AG09319 (cell line): ENCODE measurements at places on chromosomes 6 and 20.

GRCh38 chr6:25296217-25296905 lies 17.2 kb downstream of the CARMIL1 start:
- DNase-seq: no peak

GRCh38 chr20:56893226-56893917 lies 264.3 kb downstream of the TFAP2C start:
- no peak for DNase-seq

DNA sequence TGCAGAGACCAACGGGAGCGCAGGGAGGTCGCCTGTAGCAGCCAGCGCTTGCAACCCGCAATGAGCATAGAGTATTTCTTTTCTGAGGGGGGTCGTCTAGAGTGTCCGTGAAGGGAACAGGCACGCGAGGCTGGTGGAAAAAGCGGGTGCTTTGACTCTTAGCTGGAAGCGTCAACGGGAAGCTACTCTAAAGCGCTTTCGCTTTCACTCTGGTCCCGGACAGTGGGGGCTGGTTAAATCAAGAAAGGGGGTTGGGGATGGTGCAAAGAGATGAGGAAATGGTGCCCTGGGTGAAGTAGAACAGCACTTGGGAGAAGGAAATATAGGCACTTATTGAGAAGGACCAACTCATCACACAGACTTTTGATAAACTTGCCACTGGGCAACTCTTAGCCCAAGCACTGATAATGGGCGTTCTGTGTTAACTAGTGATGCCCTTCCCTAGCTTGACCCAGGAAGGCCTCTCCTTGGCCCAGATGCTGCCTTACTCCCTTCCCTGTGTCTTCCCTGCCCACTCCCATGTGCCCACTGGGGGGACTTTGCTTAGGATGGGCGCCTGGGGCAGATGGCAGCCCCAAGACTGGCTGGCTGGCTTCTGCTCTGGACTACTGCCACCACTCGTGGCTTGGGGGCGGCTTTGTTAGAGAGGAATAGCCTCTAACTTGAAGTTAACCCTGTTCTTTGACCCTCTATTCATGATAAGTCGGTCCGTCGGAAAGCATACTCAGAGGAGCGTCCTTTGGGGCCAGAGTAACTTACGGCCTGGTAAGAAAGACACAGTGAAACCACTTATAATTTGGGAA lies 585 bp downstream of the PSMB9 start:
- DNase-seq: no peak

DNA sequence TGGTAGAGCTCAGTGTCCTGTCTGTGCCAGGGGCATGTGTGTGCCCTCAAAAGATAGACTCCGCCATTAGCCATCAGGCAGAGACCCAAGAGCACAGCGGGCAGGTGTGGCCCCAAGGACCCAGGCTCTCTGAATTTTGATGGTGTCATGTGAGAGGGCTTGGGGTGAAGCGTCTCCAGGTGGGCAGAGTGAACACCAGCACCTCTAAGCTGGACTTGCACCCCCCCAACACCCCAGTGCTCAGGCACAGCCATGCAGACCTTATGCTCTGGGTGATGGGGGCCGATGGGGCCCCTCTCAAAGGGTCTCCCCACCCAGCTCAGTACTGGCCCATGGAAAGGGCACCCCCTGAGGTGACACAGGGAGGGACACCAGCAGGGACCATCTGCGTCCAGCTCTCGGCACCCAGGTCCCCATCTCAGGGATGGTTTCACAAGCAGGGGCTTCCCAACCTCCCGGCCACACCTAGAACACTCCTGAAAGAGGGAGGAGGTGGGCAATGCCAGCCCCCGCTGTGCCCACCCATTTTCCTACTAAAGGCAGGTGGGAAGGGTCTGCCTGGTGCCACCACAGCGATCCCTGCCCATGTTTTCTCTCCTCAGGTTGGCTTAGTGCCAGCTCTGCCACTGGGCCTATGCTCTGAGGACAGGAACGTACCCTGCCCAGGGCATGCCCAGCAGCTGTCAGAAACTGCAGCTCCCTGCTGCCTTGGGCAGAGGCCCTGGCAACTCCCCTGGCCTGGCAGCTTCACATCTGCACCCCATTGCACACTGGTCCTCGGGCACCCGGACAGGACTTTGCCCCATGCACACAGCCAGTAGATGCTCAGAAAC lies 3.5 kb downstream of the CST7 start:
- DNase-seq: no peak

DNA sequence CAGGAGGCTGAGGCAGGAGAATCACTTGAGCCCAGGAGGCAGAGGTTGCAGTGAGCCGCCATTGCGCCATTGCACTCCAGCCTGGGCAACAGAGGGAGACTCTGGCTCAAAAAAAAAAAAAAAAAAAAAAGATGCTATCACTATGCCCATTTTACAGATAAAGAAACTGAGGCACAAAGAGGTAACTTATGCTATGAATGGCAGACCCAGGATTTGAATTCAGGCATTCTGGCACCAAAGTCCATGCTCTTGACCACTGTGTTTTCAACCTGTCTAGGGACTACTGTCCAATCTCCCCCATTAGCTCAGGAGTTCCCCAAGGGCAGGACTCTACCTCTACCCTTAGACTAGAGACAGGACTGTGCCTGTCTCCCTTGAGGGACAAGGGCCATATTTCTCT lies 9.1 kb upstream of the MDFI start:
- DNase-seq: no peak

GRCh38 chr20:3627476-3627875 lies 35.7 kb downstream of the GFRA4 start:
- no peak for DNase-seq

GRCh38 chr6:36319436-36319762 lies 17.3 kb downstream of the BNIP5 start:
- DNase-seq: no peak

DNA sequence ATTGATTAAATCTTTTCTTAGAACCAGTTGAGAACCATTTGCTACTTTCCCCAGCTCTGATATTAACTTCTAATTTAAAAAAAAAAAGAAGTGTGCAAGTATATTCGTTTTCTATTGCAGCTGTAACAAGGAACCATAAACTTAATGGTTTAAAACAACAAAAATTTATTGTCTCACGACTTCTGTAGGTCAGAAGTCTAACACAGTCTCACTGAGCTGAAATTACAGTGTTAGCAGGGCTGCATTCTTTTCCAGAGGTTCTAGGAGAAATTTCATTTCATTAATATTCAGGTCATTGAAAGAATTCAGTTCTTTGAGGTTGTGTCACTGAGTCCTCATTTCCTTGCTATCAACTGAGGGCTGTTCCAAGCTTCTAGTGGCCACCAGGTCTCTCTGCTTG lies 213.5 kb upstream of the RNF217 start:
- no peak for DNase-seq

DNA sequence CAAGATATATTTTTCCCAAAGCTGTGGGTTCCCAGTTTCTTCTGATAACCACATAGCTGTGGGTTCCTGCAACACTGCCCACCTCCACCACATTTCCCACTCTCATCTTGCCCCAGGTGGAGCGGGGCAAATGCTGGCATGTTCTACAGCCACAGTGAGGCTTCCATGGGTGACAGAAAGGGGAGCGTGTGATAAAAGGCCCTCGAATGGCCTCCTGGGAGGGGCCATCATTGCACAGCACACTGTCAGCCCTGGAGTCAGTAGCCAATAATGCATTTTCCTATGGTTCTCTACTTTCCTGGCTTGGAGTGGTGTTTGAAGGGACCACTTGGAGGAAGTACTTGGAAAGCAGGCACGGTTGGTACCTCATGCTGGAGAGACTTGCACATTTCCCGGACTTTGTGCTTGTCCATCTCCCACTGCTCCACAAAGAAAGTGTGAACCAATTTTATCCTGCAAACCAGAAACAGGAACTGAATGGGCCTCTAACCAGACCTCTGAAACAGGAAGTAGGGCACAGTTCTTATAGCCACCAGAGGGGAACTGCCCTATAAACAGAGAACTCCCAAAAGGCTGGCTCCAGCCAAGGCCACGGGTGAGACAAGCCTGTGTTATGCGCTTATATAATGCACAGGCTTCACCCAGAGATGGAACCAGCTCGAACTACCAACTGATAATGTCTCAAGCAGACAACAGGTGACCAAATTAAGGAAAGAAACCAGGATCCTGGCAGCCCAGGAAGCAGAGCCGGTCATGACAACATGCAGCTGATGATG lies 8.6 kb downstream of the MAP3K5 start:
- DNase-seq: no peak

DNA sequence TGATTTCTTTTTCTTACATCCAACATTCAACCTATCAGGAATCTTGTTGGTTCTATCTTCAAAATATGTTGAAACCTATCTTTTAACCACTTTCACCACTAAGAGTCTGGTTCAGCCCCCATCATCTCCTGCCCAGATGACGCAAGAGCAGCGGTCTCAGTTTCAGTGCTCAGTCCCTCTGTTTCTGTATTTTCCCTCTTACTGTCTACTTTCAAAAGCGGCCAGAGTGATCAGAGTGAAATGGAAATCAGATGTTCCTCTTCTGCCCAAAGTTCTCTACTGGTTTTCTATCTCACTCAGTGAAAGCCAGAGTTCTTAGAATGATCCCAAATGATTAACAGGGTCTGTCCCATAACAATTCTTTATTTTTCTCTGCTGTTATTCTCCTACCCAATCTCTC lies 147.9 kb upstream of the PDE7B start:
- no peak for DNase-seq

GRCh38 chr6:119076173-119076572 lies 2.3 kb downstream of the FAM184A start:
- DNase-seq: no peak

GRCh38 chr6:57283106-57283505 lies 34.3 kb upstream of the PRIM2 start:
- no peak for DNase-seq

DNA sequence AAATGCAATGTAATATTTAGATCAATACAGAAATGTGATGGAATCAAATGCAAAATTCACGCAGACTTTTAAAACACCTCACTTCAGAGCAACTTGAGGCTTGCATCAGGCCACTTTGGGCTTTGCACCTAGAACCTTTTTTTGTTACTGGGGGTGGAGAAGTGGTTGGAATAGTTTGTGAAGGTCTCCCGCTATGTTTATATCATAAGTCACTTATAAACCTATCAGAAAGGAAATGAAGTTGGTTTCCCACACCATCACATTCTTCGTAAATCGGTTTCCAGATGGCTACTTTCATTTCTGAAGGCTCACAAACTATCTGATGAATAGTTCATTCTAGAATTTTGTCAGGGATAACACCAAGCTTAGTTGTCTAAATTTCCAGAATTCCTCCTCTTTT lies 74.8 kb downstream of the PKHD1 start:
- DNase-seq: no peak

GRCh38 chr6:79518842-79519241 lies 18.4 kb downstream of the LCA5 start:
- no peak for DNase-seq

GRCh38 chr6:122730775-122731386 lies 48.6 kb upstream of the FABP7 start:
- DNase-seq: no peak

DNA sequence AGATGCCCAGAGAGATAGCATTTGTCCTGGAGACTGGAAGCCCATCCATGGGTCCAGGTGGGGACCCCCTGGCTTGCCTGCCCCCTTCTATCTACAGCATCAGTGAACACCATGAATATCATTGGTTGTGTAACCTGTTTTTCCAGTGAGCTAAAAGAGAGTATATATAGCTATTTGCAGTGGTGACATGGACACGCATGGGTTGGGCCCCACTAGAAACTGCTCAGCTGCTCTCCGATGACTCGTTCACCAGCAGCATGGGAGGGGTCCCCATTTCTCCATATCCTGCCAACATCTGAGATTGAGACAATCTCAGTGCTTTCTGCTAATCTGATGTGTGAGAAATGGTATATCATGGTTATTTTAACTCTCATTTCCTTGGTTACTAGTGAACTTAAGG lies 4.0 kb upstream of the ZC3H12D start:
- DNase-seq: no peak

GRCh38 chr6:11179419-11180202 lies 52.9 kb downstream of the NEDD9 start:
- no peak for DNase-seq

DNA sequence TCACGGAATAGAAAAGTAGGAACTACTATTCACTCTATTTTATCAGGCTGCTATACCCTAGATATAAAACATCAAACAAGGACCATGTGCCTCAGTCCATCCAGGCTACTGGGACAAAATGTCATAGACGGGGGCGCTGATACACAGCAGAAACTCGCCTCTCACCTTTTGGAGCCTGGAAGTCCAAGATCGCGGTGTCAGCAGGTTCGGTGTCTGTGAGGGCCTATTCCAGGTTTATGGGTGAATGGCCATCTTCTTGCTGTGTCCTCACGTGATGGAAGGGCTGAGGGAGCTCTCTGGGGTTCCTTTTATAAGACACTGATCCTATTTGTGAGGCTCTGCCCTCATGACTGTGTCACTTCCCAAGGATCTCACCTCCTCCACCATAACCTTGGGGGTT lies 89.5 kb downstream of the DLL1 start:
- DNase-seq: no peak
